Stimulated activated CD4-positive, alpha-beta T cell treated with anti-CD3 and anti-CD28 coated beads, Interleukin-15, amount 100 ng/mL, for 1 hour (primary cell): ENCODE measurements at places on chromosomes 1 and 21.

DNA sequence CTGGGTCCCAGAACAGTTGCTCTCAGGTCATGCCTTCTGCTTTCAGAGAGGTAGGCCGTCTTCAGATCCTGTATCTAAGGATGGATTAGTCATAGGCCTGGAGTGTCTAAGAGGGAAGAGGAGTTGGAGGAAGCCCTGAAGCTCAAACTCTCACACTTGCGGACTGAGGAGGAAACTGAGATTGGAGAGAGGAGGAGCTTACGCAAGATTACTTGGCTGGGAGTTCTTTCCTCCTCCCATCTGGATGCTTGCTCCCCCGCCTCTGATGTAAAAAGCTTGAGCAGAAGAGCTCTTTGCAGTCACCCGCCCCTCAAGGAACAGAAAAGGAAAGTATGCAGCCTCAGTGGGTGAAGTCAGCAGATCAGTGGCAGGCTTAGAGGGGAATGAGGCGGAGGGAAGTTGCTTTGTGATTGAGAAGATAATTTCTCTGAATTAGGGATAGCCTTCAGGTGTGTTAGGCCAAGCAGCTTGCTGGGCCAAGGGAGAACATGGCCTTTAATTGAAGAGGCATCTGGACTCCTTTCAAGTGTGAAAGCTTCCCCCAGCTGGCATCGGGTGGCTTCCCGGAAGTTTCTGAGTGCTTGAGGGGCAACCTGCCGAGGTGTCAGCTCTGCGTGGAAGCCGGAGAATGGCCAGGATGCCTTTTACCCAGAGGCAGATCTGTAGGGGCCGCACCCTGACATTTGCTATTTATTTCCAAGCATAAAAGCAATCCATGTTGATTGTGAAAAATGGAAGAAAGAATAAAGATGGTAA is 6.6 kb downstream of the ADORA1 start:
- DNase-seq, result no peak

GRCh38 chr1:156385534-156386031 is 16.6 kb downstream of the RHBG start:
- peak; percentile 57 for DNase-seq

- no peak for DNase-seq
Measured at GRCh38 chr21:44356636-44357035, 3.2 kb downstream of the TRPM2 start.

GRCh38 chr1:16117369-16117768 is 38.5 kb downstream of the EPHA2 start:
- DNase-seq, result no peak

GRCh38 chr1:42302034-42302433 is 33.0 kb downstream of the FOXJ3 start:
- DNase-seq, result no peak
